ENCODE measurements at places on chromosomes 12 and 14.

- no peak for DNase-seq
Measured at GRCh38 chr14:65195042-65195719, 92.9 kb upstream of the MAX start.

- no peak for DNase-seq
Measured at GRCh38 chr12:124432376-124432775, 135.0 kb downstream of the NCOR2 start.

- no peak for DNase-seq
Measured at GRCh38 chr12:1821805-1822204, 1.4 kb downstream of the LRTM2 start.

DNA sequence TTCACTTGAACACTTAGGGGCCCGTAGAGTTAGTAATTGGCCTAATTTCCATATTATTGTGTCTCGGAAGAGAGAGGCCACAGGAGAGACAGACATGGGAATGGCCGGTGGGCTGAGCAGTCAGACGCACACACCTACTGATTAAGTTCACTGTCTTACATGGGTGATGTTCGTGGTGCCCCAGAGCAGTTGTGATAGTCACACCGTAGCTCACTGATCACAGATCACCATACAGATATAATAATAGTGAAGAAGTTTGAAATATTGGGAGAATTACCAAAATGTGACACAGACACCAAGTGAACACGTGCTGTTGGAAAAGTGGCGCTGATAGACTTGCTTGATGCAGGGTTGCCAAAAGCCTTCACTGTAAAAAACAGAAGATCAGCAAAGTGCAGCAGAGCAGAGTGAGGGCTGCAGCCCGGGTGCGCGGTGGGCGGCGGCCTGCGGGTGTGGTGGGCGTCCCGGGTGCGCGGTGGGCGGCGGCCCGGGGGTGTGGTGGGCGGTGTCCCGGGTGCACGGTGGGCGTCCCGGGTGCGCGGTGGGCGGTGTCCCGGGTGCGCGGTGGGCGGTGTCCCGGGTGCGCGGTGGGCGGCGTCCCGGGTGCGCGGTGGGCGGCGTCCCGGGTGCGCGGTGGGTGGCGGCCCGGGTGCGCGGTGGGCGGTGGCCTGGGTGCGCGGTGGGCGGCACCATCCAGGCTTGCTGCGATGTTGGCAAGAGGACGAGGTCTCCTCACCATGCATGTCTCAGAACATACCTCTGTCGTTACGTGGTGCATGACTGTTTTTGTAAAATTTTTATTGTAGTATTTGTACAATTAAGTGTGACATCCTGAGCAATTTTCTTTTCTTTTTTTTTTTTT is 34.3 kb upstream of the TEX22 start:
- no peak for DNase-seq

DNA sequence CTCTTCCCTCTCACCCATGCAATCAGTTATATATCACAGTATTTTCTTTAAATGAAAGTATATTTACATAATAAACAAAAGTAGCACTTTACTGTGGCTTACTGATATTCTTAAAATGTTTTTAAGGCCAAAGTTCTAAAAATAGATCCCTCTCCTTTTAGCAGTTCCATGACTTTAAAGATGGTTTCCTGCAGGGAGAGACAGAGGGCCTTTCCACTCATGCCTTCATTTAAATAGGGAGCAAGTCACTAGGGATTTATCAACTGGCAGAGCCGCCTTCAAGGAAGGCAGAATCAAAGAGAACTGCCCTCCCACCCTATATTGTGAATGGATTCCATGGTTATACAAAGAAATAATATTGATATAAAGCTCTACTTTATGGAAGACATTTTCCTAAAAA is 55.5 kb downstream of the DUSP16 start:
- no peak for DNase-seq

GRCh38 chr14:70052990-70053389 is 135.8 kb downstream of the SLC8A3 start:
- peak; percentile 1 for DNase-seq

GRCh38 chr14:79583738-79584408 is 627.4 kb downstream of the DIO2 start:
- DNase-seq = no peak

GRCh38 chr14:24234095-24235005 is 1.6 kb downstream of the GMPR2 start:
- DNase-seq = no peak

DNA sequence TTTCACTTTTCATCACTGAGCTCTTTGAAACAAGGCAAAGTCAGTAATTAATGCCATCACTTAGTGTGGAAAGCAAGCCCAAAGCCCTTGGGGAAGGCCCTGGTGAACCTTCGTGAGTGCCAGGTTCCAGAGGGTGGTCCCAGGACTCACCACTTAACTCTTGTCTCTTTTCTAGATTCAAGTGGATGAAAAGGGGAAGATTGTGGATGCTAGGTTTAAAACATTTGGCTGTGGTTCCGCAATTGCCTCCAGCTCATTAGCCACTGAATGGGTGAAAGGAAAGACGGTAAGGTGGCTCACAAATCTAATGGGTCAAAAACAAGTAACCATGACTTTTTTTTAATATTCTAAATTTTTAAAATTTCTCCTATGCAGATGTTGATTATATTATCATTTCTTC is 2.8 kb downstream of the ISCU start:
- no peak for DNase-seq

- DNase-seq = no peak
Measured at GRCh38 chr14:64684091-64684490, 20.1 kb upstream of the PLEKHG3 start.

- peak; percentile 88 for DNase-seq
Measured at GRCh38 chr12:75481013-75481705, 604 bp downstream of the GLIPR1 start.

DNA sequence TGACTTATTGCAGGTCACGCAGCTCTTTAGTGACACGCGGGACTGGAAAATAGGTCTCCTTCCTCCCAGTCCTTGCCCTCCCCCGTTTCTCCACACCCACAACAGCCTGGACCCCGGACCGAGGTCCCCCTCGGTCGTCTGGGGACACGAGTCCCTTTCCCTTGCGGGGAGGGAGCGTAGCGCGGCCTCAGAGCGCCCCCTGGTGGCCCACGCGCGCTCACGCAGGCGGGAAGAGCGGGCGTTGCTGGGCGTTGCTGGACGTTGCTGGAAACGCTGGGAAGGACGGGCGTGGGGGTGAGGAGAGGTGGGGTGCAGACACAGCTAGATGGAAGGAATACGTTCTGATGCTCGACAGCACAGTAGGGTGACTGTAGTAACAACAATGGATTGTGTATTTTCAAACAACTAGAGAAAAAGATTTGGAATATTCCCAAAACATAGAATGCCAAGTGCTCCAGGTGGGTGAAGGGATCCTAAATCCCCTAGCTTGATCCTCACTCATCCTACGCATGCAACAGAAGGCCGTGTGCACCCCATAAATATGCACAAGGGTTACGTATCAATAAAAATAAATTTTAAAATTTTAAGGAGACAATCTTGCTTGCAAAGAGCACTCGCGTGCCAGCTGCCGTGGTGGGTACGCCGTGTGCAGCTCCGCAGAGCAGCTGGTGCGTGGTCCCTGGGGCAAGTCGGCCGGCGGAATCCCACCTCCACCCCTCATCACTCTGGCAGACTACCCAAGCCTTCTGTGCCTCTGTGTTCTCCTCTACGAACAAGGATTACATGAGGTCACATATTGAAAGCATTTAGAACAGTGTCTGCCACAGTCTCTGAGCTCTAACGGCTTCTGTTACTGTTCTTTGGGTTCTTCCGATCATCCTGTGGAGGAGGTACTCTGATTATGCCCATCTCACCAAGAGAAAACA is 87.4 kb downstream of the B4GALNT3 start:
- peak; percentile 8 for DNase-seq

GRCh38 chr14:66643344-66643743 is 135.4 kb downstream of the GPHN start:
- no peak for DNase-seq

Measured in MV-4-11 (cell line).